Uterus (tissue), 4 donors: ENCODE measurements at places on chromosomes 11 and 22.

DNA sequence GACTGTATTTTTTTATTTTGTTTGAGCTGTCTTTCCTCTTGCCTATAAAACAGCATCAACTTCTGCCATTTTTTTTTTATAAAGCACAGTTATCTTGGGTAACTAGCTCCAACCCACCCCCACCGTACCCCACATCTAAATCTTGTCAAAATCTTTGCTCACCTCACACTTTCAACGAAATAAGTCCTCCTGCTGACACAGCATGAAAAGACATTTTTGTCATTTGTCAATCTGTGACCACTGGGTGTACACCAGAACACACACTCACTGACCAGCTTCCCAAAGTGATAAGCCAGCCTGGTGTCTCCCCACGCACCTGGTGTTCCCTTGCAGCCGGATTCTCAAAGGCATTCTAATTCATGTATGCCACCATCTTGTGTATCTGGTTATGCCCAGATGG lies 1.7 kb upstream of the TECTA start:
- no peak for DNase-seq

- peak; percentile 95 for DNase-seq
These were observed 53.7 kb downstream of the PARVA start for GRCh38 chr11:12430954-12431595.

- no peak for DNase-seq
These were observed 915.6 kb downstream of the METTL15 start for GRCh38 chr11:29023761-29024160.

GRCh38 chr11:34175284-34176019 lies 70.0 kb downstream of the NAT10 start:
- DNase-seq = no peak

DNA sequence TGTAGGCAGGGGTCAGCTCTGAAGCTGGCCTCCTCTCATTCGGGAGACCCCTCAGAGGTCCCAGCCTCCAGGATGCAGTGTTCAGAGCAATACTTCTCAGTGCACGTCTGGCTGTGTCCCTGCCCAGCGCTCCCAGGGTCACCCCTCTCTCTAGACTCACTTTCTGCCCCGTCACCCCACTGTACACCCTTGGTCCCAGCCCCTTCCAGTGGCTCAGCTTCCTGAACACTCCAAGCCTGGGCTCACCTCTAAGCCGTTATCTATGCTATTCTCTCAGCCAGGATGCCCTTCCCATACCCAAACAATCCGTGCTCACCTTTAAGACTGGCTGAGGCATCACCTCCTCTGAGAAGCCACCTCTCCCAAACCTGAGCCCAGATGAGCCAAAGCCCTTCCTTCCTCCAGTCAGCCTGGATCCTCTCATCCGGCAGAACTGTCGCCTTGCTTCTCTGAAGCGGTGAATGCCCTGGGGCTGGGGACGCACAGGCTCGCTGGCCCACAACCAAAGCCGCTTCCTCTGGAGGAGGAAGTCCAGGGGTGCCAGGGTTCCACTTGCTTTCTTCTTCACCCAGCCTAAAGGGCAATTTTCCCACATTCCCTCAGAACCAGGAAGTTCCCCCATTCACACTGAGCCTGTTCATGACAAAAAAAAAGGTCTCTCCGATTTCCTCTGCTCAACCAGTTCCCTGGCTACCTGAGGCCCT lies 13.7 kb upstream of the CDKN1C start:
- DNase-seq = no peak

DNA sequence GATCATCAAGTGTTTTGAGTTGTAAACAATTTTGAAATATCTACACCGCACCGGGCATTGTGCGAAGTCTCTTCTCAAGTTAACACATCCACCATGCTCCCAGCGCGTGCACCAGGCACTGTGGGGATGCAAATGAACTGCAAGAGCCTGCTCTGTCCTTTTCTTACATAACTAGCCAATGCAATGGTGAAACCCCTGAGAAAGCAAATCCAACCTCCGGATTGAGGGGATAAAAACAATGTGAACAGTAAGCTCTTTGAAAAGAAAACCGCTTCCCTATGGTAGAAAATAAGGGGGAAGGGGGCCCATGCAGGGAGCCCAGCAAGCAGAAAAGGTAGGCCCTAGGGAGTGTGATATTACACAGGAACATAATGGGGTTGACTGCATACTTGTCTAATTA lies 274.9 kb upstream of the MPPED2 start:
- no peak for DNase-seq

- DNase-seq = no peak
These were observed 2.5 kb downstream of the TXN2 start for GRCh38 chr22:36478966-36479365.

DNA sequence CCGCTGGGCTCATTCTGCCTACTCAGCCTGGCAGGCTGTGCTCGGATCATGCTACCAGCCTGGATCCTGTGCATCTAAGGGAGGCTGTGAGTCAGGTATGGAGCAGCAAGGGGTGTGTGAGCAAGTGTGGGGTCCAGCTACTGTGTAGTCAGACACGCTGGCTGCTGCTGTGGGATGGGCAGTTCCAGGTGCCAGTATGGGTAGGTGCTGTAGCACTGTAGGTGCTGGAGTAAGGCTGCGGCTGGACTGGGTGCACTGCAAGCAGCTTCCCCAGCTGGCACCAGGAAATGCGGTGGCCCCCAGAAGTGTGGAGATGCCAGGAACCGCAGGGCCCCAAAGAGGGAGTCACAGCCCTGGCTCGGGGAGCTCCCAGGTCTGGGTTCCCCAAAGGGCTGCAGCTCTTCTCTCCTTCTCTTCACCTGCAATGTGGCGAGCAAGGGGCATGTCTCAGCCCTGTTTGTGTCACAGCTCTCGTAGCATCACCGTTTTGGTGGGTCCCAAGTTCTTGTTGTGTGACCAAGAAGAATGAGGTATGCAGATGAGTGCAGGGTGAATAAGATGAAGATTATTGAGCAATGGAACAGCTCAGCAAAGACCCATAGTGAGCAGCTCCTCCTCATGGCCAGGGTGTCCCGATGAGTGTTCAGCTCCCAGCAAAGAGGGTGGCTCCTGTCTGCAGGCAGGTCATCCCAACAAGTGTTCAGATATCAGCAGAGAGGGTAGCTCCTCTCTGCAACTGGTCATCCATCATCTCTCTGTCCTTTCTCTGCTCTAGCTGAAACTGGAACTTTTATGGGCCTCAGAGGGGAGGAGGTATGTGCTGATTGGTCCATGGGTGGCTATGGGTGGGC lies 462.9 kb downstream of the TBC1D22A start:
- no peak for DNase-seq

- no peak for DNase-seq
These were observed 4.2 kb downstream of the UBE2L3 start for GRCh38 chr22:21571679-21572078.

DNA sequence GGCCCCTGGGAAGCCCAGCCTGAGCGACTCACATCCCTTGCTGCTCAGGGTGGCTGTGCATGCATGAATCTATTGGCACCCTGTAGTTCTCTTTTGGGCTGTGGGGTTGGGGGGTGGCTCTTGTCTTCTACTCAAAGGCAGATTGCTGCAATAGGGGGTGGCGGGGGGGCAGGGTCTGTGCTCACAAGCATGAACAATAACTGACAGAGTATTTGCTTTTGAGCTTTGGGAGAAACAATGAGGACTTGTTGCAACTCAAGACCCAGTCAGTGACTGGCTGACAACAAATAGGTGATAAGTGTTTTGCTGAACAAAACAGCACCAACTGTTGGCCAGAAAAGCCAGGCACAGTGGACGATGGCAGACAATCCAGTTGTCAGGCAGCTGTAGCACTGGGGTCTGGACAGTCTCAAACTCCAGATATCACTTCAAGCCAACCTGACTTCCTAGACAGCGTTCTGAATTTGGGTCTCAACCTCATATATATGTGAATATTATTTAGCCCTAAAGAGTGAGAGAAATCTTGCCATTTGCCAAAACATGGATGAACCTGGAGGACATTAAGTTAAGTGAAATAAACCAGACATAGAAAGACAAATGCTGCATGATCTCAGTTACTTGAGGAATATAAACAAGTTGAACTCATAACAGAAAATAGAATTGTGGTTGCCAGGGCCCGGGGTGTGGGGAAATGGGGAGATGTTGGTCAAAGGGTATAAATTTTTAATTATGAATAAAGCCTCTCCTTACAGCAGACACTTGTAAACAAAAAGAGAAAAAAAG lies 61.7 kb downstream of the ME3 start:
- DNase-seq = no peak

GRCh38 chr22:39520226-39521105 lies at the start of gene ATF4:
Gene ATF4 (plus strand): TSS chr22:39520562. CDS start chr22:39521446, 884 bp downstream.
- DNase-seq = peak; percentile 93

GRCh38 chr11:12900496-12900895 lies 108.6 kb upstream of the RASSF10 start:
- no peak for DNase-seq

GRCh38 chr11:85440273-85440672 lies 186.9 kb downstream of the DLG2 start:
- no peak for DNase-seq

GRCh38 chr22:17867160-17867785 lies 93.0 kb upstream of the BID start:
- peak; percentile 66 for DNase-seq

DNA sequence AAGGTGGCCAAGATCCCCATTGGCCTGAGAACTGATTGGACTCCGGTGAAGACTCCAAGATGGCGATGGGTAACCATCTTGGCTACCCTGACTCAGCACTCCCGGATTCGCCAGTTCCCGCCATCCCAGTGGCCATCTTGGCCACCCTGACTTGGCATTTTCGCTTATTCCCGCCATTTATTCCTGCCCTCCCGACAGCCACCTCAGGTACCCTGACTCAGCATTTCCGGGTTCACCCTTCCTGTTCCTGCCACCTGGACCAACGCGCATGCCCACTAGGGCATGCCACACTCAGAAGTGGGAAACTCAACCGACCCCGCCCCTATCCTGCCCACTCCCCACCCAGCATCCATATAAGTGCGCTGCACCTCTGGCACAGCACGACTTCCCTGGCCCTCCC lies 7.8 kb downstream of the OR8K5 start:
- DNase-seq = no peak

GRCh38 chr22:21054046-21054713 lies 8.4 kb downstream of the LRRC74B start:
- DNase-seq = no peak

DNA sequence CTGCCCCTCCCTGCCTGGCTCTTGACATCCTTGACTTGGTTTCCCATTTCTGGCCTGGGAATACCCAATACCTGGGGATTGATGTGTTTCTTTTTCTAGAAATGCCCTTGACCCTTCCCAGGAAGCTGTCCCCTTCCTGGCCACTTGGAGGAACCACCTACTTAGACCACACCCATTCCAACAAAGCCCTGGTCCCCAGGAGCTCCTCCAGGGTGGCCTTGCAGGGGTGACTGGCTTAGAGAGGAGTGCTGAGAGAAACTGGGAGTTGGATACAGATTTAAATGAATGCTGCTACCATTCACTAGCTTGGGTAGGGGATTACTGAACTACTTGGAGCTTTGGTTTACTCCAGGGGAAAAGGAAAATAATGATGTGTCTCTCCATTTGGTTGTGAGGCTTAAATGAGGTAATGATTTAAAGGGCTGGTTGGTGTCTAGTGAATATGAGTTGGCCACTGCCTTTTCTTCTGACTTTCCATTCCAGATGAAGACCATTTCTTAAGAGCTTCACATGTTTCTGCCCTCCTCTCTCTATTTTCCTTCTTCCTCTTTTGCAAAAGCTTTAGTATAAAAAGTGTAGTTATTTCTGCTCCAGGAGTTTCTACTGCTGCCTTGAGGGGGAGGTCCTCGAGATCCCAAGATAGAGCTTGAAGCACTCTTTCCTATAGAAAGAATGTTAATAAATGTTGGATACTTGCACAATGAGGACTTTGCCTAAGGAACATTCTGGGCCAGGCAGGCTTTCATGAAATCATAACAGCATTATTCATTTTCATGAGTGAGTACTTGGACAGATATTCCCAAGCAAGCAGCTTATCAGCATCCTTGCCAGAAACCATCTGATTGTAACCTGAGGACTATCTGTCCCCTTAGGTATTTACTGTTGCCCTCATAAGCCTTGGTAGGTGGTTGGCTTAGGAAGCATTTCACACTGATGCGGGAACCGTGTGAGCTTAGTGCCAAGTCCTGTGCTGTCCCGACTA lies 22.4 kb downstream of the PANX1 start:
- no peak for DNase-seq

DNA sequence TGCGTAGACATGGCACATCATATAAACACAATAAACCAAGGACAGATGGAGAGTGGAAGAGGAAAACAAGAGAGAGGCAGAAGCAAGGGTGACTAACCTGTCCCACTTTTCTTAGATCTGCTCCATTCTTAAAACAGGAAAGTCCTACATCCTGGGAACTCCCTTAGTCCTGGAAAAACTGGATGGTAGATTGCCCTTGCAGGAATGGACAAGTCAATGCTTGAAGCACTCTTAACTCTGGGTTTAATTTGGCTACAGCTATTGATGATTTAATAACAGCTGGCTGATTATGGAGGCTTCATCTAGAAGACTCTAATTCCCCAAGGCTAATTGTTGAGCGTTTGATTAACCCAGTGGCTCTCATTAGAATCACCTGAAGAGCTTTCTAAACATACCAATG lies 258.8 kb downstream of the MIAT start:
- no peak for DNase-seq

- DNase-seq = peak; percentile 59
These were observed 646 bp upstream of the PATZ1 start for GRCh38 chr22:31346733-31347250.
